CD4-positive, alpha-beta T cell (primary cell): ENCODE measurements at places on chromosomes 6 and 20.
A peak's percentile ranks its signal among the peaks of the same experiment; 100 is the strongest.

DNA sequence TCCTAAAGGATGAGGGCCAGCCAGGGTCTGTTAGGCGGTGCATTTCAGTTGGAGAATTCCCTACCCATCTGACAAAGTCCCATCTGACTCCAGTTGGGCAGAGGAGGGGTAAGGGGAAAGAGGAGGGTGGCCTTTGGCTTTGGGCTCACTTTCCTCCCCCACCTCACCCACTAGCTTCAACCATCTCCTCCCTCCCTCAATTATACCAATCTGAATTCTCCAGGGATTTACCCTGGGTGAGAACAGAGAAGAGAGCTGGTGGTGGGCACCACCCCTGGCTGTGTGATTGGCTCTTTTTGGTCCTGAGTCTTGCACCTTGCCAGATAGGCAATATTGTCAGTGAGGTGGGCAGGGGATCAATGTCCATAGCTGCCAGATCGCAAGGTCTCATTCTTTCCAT is 3.2 kb downstream of the HMGA1 start:
- no peak for DNase-seq

DNA sequence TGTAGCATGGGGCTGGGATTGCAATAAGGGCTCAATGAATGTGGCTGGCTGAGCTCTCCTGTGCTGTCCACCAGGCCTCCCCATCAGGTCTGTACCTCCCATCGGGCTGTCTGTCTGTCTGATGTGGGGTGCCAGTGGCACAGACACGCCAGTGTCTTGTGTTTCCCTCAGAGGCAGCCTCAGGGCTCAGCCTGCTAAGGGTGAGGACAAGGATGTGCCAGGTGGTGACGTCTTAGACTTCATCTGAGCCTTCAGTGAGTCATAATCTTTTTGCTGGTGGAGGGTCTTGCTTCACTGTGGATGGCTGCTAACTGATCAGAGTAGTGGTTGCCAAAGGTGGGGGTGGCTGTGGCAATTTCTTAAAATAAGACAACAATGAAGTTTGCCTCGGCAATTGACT is 194.7 kb downstream of the NRN1 start:
- no peak for DNase-seq

GRCh38 chr6:43952746-43953145 is 174.5 kb downstream of the MRPL14 start:
- DNase-seq = no peak

DNA sequence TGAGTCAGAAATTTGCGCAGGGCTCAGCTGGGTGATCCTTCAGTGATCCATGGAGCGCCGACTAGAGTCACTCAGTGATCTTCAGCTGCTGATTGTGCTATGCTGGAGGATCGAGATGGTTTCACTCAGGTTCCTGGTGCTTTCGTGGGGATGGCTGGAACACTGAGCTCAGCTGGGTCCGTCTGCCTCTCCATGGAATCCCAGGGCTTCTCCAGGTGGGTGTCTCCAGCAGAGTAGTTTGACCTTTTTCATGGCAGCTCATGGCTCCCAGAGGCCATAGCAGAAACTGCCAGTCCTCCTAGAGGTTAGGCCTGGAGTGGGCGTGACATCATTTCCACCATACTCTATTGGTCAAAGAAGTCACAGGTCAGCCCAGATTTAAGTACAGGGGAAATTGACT is 88.8 kb upstream of the SIRPA start:
- DNase-seq = no peak

- no peak for DNase-seq
Measured at GRCh38 chr20:36478137-36478905, 63.0 kb upstream of the MYL9 start.

DNA sequence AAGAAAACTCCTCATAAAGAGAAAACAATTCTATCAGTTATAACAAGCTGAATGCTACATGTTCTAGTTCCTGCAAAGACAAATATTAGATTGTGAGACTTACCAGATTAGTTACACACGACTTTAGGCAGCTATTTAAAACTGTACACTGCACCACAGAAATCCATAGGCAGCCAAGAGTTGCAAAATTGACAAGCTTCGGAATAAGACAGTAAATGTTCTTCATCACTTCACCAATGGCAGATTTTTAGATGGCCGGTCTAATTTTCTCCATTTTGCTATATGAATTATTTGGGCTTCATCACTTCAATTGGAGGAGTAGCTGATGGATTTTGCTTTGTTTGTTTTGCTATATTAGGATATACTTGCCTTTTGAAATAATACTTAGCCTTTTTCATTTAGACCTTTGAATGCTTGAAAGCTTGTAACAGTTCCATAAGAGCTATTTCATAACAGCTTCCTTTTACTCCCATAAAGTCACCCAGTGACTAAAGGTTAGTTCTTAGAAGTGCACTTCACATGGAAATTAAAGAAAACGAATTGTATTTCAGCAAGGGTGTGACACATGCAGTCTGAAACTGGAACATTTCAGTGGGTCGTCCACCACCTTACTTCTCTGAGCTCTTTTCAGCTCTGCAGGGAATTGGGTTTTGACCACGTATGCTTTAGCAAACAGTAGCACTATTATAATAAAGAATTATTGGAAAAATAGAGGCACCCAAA is at the start of gene ROS1:
Gene ROS1 (minus strand): TSS at position 512 of the 723 bp plus-strand sequence. CDS start 286 bp downstream, at position 226.
- no peak for DNase-seq

DNA sequence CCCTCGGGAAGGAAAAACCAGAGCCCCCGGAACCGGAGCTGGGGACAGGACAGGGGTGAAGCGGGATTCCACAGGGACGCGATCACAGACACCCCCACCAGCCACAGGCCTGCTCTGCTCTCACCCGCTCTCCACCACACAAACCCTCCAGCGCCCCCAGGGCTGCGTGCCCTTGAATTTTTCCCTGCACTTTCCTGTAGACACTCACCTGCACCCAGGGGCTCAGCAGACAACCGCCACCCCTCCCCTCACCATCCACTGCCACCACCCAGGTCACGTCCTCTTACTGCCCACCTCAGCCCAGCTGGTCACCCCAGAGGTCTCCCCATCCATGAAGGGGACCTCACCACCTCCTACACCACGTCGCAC is 631 bp downstream of the ULBP2 start:
- DNase-seq = no peak

GRCh38 chr6:167098825-167099225 is 24.1 kb upstream of the CCR6 start:
- no peak for DNase-seq

DNA sequence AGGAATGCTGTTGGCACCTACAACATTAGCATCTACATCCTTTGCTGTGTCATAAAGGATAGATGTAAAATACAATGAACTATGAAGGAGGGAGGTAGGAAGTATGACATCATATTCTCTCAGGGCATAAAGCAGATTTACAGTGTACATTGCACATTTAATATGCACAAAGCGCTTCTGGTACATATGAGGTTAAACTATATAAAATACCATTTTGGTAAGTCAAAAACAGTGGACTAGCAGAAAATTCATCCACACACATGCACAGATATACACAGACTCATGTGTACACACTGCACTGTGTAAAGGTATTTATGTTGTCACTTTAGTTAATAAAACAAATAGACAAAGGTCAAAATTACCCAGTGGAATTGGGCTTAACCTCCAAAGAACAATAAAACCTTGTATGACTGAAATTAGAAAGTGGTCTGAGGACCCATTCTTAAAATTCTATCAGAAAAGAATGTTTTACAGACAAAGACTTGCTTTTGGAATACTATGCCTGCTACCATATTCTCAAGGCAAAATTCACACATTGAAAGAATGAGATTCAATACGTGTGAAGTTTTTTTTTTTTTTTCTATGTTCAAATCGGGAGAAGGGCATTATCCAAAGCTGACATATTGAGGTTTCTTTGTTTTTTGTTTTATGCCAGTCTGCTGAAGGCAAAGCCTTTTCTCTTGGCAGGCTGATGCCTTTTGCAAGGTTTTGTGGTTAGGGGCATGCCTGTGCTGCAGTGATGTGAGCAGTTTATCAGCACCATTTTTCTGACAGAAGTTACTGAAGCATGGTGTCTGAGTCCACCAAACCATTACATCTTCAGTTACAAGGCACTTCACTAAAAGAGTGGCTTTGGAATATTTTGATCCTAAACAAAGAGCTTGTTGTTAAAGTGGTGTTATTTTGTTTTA is 199.0 kb downstream of the PLCB1 start:
- DNase-seq = no peak

- DNase-seq = no peak
Measured at GRCh38 chr6:167705211-167705750, 121.4 kb upstream of the AFDN start.

GRCh38 chr6:148251891-148252290 is 90.7 kb upstream of the SASH1 start:
- no peak for DNase-seq

DNA sequence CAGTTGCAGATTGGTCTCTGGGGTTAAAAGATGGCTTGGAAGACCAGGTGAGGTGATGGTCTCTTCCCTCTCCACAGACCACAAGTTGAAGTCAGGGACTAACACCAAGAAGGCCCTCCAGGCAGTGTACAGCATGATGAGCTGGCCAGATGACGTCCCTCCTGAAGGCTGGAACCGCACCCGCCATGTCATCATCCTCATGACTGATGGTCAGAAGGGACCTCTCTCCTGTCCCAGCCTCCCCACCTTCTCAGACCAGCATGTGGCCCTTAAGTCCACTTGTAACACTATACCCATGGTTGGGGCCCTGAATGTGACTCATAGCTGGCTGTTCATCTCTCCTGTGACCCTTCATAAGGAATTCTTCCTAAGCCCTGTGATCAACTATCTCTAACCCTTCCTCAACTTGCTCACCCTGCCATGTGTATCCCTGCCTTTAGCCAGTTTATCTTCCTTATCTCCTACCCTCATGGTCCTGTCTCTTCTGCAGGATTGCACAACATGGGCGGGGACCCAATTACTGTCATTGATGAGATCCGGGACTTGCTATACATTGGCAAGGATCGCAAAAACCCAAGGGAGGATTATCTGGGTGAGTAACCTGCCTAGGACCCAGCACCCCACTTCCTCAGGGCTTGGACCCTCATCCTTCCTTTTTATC is 3.0 kb downstream of the CFB start:
- no peak for DNase-seq

GRCh38 chr6:105929626-105930025 is 156.5 kb upstream of the PRDM1 start:
- no peak for DNase-seq

- DNase-seq = peak; percentile 8
Measured at GRCh38 chr6:119978274-119978889, 628.8 kb upstream of the MAN1A1 start.

- DNase-seq = no peak
Measured at GRCh38 chr6:148868314-148868713, 121.5 kb downstream of the UST start.

GRCh38 chr20:42123981-42124473 is 505.9 kb upstream of the CHD6 start:
- no peak for DNase-seq

DNA sequence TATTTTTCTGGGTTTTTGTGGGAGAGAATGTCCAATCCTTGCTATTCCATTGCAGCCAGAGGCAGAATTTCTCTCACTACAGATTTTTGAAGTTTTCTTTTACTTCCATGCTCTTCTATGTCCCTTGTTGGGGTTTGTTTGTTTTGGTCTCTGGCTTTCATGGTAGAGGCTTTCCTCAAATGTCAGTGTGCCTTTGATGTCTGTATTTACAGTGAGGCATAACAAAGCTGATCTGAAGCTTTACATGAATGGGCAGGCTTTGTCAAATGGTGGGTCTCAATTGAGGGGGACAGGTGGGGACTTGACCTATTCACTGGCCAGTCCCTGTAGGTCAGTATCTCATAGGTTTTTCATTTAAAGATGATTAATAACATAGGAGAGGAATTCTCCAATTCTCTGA is 8.6 kb upstream of the CARMIL1 start:
- DNase-seq = no peak

DNA sequence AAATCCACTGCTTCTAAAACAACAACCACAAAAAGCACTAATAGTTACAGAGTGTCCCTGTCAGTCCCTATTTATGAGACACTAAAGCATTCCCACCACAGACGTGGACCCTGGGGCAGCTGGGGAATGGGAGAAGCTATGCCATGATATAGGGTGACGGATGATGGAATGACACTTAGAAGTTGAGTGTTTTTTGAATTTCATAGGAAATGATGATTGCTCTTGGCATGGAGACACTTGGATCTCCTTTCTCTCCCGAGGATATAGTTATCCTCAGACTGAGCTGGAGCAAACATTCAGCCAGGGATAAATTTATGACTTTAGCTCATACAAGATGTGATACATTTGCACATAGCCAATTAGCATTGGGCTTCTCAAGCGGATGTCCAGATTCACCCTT is 151.2 kb downstream of the EDN3 start:
- no peak for DNase-seq

DNA sequence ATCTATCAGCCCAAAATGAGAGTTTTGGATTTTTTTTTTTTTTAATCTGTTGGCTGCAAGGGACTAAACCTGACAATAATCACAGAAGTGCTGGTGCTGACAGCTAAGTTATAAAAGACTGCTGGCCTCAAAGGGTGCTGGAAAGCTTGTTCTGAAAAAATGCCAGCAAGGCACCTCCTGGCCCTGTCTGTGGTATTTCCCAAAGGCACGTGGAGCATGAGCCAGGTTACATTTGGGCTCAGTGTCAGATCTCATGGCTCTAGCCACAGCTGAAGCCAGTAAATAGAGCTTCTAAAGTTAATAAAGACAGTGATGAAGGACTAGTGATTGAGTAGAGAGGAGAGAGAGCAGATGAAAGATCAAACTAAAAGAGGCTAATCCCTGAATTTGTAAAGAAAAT is 178.9 kb downstream of the FUT9 start:
- DNase-seq = no peak

- no peak for DNase-seq
Measured at GRCh38 chr20:2942439-2942838, 69.2 kb downstream of the PTPRA start.

DNA sequence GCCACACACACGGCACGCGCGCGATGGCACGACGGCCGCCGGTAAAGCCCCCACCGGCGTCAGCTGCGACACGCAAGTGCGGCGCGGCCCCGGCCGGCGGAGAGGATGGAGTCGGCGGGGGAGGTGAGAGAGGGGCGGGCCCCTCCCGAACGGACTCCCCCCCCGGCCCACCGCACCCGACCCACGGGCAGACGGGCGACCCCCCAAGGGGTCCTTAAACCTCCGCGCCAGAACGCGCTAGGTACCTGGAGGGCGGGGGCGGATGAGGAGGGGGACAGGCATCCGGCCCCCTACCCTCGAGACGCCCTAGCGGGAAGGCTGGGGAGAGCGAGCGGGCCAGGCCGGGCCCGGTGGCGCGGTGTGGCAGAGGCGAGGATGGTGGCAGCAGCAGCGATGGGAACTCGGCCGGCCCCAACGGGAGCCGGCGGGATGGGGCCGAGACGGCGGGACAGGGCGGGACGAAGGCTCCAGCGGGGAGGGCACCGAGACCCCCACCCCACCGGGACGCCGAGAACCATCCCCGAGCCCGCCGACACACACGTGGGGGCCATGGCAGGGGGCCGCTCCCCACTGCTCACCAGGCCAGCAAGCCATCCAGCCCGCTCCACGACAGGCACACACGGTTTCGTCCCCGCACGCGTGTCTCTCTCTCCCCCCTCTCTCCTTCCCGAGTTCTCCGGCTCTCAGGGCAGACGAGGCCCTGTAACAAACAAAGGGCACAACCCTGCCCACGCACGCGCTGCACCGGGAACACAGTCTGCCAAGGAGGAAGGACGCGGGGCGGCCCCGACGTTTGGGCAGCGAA is 1515.4 kb upstream of the DEFB115 start:
- DNase-seq = no peak
